Calu3 (cell line): ENCODE measurements at places on chromosomes 13 and 19.

GRCh38 chr13:100601716-100602115 lies 13.1 kb upstream of the GGACT start:
- no peak overlapping the region for H3K4me3 ChIP-seq
- H3K27ac ChIP-seq = no peak overlapping the region
- no peak for DNase-seq
- H3K36me3 ChIP-seq = no peaks in the 10 kb centered on the region
- H3K4me1 ChIP-seq = no peaks in the 10 kb centered on the region
- H3K27me3 ChIP-seq = no peaks in the 10 kb centered on the region

GRCh38 chr13:113117911-113118260 lies 4.7 kb upstream of the F10 start:
- no peaks in the 10 kb centered on the region for H3K36me3 ChIP-seq
- DNase-seq = no peak
- no peak overlapping the region for H3K4me3 ChIP-seq
- no peaks in the 10 kb centered on the region for H3K4me1 ChIP-seq
- H3K27me3 ChIP-seq = peaks cover 13% of the 10 kb centered on the region
- H3K27ac ChIP-seq = no peak overlapping the region

DNA sequence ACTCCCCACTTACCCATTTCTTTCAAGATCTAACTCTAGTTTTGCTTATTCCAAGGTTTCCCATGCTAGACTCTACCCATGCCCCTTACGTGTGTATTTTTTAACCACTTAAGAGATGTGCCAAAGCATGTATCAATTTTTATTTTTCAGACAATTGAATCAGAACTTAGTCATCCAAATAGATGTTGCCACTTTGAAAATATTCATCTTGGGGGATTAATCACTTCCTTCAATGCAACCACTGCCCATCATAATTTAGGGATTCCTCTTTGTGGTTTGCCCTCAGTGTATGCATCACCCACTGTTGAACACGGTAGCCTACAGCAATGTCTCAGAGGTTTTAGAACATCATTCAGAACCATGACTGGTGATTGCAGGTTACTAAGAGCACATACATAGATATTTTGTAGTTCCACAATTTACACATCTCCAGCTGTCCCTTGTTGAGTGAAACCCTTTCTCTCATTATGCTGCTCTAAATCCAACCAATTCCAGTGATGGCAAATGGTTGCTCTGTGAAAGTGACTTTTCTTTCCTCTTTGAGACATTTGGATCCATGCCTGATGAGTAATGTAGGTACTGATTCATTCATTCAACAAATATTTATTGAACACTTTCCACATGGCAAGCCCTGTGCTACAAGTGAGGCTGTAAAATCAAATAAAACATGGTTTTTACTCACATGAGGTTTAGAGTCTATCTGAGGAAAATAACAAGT lies 60.6 kb upstream of the SERP2 start:
- peak overlapping the region; percentile 23 for H3K4me3 ChIP-seq
- H3K27me3 ChIP-seq = no peaks in the 10 kb centered on the region
- DNase-seq = peak; percentile 8
- no peaks in the 10 kb centered on the region for H3K36me3 ChIP-seq
- H3K4me1 ChIP-seq = peaks cover 37% of the 10 kb centered on the region
- H3K27ac ChIP-seq = peak overlapping the region; percentile 88

GRCh38 chr13:111361046-111361872 lies 40.8 kb downstream of the TEX29 start:
- H3K36me3 ChIP-seq = no peaks in the 10 kb centered on the region
- H3K4me1 ChIP-seq = no peaks in the 10 kb centered on the region
- no peak for DNase-seq
- no peak overlapping the region for H3K4me3 ChIP-seq
- H3K27ac ChIP-seq = no peak overlapping the region
- no peaks in the 10 kb centered on the region for H3K27me3 ChIP-seq

- H3K27ac ChIP-seq = no peak overlapping the region
- no peak overlapping the region for H3K4me3 ChIP-seq
- peaks cover 62% of the 10 kb centered on the region for H3K36me3 ChIP-seq
- peaks cover 33% of the 10 kb centered on the region for H3K4me1 ChIP-seq
- no peak for DNase-seq
- H3K27me3 ChIP-seq = no peaks in the 10 kb centered on the region
Observed at GRCh38 chr19:43768273-43769050, 12.3 kb downstream of the KCNN4 start.

GRCh38 chr13:110250258-110250891 lies 56.6 kb downstream of the COL4A1 start:
- H3K4me3 ChIP-seq = no peak overlapping the region

DNA sequence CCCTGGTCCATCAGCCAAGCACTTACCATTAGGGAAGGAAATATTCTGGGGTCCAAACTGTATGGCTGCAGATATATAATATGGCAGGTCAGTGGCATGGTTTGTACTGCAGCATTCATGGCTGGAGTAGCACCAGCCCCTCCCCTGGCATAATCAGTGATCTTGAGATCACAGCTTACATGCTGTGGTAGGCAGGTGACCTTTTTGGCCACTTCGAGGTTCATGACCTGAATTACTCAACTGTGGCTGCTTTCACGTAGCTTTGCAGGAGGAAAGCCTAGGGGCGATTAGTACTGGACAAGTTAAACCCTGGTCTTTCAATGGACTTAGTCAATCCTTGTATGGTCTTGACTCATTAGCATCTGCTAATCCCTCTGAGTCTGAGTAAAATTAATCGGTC lies 169.8 kb downstream of the SPRY2 start:
- H3K27me3 ChIP-seq = no peaks in the 10 kb centered on the region
- no peak overlapping the region for H3K4me3 ChIP-seq
- no peaks in the 10 kb centered on the region for H3K36me3 ChIP-seq

DNA sequence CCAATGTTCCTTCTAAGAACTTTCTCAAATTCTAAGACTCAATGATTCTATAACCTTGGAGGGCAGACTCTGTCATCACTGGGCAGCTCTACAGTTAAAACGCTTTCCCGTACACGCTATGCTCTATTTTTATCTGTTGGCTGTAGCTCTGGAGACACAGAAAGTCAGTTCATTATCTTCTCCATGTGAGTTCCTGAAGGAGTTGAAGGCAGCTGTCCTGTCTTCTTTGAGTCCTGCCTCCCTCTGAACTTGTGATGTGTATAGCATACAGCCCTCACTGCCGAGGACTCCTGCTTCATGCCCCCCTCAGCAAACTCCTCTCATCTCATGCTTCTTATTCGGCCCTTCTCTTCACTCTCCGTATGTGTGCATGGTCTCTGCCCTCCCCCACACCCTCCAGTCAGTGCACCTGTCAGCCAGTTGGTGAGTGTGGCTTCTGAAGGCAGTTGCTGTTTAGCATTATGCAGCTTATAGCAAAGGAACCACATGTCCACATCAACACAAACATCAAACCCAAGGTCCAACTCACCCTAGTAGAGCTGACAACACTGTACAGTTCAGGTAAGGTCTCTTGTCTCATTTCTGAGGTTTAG lies 504.9 kb downstream of the DIAPH3 start:
- no peaks in the 10 kb centered on the region for H3K4me1 ChIP-seq
- no peaks in the 10 kb centered on the region for H3K27me3 ChIP-seq
- H3K4me3 ChIP-seq = no peak overlapping the region

- no peak for DNase-seq
- no peak overlapping the region for H3K4me3 ChIP-seq
- no peaks in the 10 kb centered on the region for H3K4me1 ChIP-seq
- no peaks in the 10 kb centered on the region for H3K27me3 ChIP-seq
- H3K27ac ChIP-seq = no peak overlapping the region
- no peaks in the 10 kb centered on the region for H3K36me3 ChIP-seq
Observed at GRCh38 chr13:78190296-78190695, 271.7 kb upstream of the EDNRB start.

GRCh38 chr13:58594747-58595600 lies 963.4 kb downstream of the PCDH17 start:
- no peak for DNase-seq
- no peak overlapping the region for H3K4me3 ChIP-seq
- no peaks in the 10 kb centered on the region for H3K4me1 ChIP-seq
- H3K36me3 ChIP-seq = no peaks in the 10 kb centered on the region
- H3K27me3 ChIP-seq = no peaks in the 10 kb centered on the region
- no peak overlapping the region for H3K27ac ChIP-seq

GRCh38 chr13:71864986-71865873 lies 1.8 kb downstream of the DACH1 start:
- peak overlapping the region; percentile 76 for H3K4me3 ChIP-seq
- H3K4me1 ChIP-seq = no peaks in the 10 kb centered on the region
- peak; percentile 0 for DNase-seq
- H3K36me3 ChIP-seq = peaks cover 23% of the 10 kb centered on the region

- no peak overlapping the region for H3K27ac ChIP-seq
- no peak overlapping the region for H3K4me3 ChIP-seq
- H3K27me3 ChIP-seq = peaks cover 13% of the 10 kb centered on the region
- no peaks in the 10 kb centered on the region for H3K4me1 ChIP-seq
Observed at GRCh38 chr19:12859546-12859945, 21.2 kb downstream of the MAST1 start.

- H3K36me3 ChIP-seq = peaks cover 22% of the 10 kb centered on the region
- H3K4me1 ChIP-seq = peaks cover 11% of the 10 kb centered on the region
- no peak overlapping the region for H3K27ac ChIP-seq
- H3K4me3 ChIP-seq = no peak overlapping the region
- H3K27me3 ChIP-seq = no peaks in the 10 kb centered on the region
- no peak for DNase-seq
Observed at GRCh38 chr19:2033825-2034159, 17.3 kb downstream of the MKNK2 start.

- H3K4me3 ChIP-seq = no peak overlapping the region
- H3K27ac ChIP-seq = no peak overlapping the region
- peaks cover 5% of the 10 kb centered on the region for H3K4me1 ChIP-seq
- H3K36me3 ChIP-seq = no peaks in the 10 kb centered on the region
- no peaks in the 10 kb centered on the region for H3K27me3 ChIP-seq
- no peak for DNase-seq
Observed at GRCh38 chr13:34842466-34842865, 99.6 kb upstream of the NBEA start.

DNA sequence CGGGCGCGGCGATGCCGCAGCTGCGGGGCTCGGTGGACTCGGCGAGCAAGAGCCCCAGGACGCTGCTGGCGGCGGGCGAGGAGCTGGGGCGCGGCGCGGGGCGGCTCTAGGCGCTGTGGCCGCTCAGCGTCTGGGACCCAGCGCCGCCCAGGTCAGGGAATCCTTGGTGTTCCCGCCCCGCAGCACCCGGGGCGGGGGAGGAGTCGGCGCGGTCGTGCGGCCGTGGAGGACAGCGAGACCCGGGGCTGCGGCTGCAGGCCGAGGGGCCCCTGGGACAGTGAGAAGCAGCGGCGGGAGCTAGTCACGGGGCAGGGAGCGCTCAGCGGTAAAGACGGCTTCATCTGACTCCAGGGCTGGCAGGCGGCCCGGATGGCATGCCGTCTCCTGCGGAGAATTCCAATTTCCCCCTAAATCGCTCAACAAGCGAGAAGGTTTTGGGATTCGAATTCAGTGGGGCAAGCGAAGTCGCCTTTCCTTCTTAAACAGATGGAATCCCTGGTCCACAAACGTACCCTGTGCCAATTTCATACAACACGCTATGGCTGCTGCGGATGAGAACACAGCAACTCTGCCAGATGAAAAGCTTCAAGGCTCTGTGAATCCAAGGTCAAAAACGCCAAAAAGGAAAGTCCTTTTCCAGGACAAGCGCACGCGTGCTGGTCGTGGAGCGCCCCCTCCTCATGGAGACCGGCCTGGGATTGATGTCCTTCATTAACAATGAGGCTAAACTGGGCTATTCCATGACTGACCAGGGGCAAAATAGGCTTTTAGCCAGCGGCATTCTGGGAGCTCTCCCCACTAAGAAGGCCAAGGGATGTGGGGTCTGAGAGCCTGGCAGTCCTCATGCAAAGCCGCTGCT lies 4.2 kb upstream of the ZSCAN4 start:
- H3K4me3 ChIP-seq = peak overlapping the region; percentile 92
- peak; percentile 49 for DNase-seq
- no peak overlapping the region for H3K27ac ChIP-seq
- H3K27me3 ChIP-seq = peaks cover 29% of the 10 kb centered on the region

DNA sequence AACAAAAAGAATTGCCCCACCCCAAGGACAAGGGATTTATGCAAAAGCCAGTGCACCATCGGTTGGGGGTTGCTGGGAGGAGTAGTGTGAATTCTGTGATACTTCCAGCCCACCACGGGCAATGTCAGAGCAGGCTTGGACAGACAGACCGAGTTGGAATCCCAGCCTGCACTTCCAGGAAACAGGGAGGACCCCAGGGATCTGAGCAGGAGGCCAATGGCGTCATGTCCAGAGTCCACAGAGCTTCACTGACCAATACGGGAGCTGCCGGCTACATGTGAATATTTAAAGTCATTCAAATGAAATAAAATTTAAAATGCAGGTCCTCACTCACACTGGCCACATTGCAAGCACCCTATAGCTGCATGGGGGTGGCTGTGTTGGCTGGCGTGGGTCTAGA lies 10.9 kb downstream of the ZNRF4 start:
- no peak for DNase-seq
- no peaks in the 10 kb centered on the region for H3K4me1 ChIP-seq
- no peak overlapping the region for H3K4me3 ChIP-seq
- H3K27ac ChIP-seq = no peak overlapping the region
- H3K36me3 ChIP-seq = no peaks in the 10 kb centered on the region
- H3K27me3 ChIP-seq = peaks cover 56% of the 10 kb centered on the region

- no peaks in the 10 kb centered on the region for H3K4me1 ChIP-seq
- no peaks in the 10 kb centered on the region for H3K27me3 ChIP-seq
- peaks cover 6% of the 10 kb centered on the region for H3K36me3 ChIP-seq
Observed at GRCh38 chr13:99380921-99381645, 73.9 kb upstream of the GPR183 start.

DNA sequence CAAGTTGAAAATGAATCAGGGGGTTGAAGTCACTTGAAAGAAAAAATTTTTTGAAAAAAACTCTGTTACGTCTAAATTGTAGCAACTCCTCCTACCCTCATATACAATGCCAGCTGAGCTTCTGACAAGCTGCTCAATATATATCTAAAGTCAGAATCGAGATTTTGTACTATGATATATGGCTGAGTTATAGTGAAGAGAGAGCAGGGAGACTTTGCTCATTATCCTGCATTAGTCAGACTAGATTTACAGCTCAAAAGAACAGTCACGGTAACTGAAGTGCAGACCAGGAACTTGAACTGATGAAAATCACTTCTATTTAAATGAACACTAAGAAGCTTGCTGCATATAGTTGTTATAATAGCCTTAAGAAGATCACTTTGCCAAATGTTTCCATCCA lies 153.1 kb downstream of the LACC1 start:
- H3K27me3 ChIP-seq = no peaks in the 10 kb centered on the region
- H3K4me1 ChIP-seq = no peaks in the 10 kb centered on the region
- no peak for DNase-seq
- H3K4me3 ChIP-seq = no peak overlapping the region
- H3K27ac ChIP-seq = no peak overlapping the region

- no peak overlapping the region for H3K4me3 ChIP-seq
- H3K36me3 ChIP-seq = no peaks in the 10 kb centered on the region
- no peak for DNase-seq
- H3K27ac ChIP-seq = no peak overlapping the region
Observed at GRCh38 chr13:63517371-63517770, 2101.7 kb upstream of the PCDH20 start.

DNA sequence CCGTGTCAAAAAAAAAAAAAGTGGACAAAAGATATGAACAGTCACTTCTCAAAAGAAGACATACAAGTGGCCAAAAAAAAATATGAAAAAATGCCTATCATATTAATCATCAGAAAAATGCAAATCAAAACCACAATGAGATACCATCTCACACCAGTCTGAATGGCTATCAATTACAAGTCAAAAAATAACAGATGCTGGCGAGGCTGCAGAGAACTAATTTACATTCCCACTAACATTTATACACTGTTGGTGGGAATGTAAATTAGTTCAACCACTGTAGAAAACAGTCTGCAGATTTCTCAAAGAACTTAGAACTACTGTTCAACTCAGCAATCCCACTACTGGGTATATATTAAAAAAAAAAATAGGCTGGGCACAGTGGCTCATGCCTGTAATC lies 26.5 kb upstream of the FOXO1 start:
- peaks cover 9% of the 10 kb centered on the region for H3K4me1 ChIP-seq
- DNase-seq = no peak
- H3K27me3 ChIP-seq = no peaks in the 10 kb centered on the region
- no peak overlapping the region for H3K27ac ChIP-seq
- H3K36me3 ChIP-seq = no peaks in the 10 kb centered on the region
